ENCODE measurements at places on chromosomes 5 and 9.

- H3K27me3 ChIP-seq = no peaks in the 10 kb centered on the region
- H3K4me3 ChIP-seq = no peak overlapping the region
- DNase-seq = no peak
- no peak overlapping the region for H3K27ac ChIP-seq
- no peaks in the 10 kb centered on the region for H3K4me1 ChIP-seq
Measured at GRCh38 chr5:77569409-77569808, 69.1 kb downstream of the OTP start.

DNA sequence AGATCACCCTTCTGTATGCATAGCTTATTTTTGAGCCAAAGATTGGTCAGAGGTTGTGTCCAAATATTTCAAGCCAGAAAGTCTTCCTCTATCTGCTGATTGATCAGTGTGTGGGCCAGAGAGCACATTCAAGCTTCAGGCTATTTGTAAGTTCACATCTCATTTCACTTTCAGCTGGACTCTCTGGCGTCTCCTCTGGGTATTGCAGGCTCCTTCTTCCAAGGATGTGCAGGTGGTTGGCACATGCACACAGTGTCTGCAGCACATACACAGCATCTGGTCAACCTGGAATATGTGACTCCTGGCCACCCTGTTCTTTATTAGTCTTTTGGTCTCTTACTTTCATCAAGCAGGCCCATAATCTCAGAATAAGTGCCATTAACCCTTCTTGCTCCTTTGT is 516.1 kb downstream of the ANXA1 start:
- H3K4me1 ChIP-seq = no peaks in the 10 kb centered on the region
- no peak overlapping the region for H3K27ac ChIP-seq
- H3K4me3 ChIP-seq = no peak overlapping the region

- no peak overlapping the region for H3K27ac ChIP-seq
- H3K4me1 ChIP-seq = no peaks in the 10 kb centered on the region
- no peaks in the 10 kb centered on the region for H3K36me3 ChIP-seq
- no peaks in the 10 kb centered on the region for H3K27me3 ChIP-seq
- H3K4me3 ChIP-seq = no peak overlapping the region
Measured at GRCh38 chr5:180139731-180140055, 68.1 kb upstream of the RNF130 start.

GRCh38 chr5:181163487-181164075 is 16.2 kb downstream of the OR2V2 start:
- no peak overlapping the region for H3K27ac ChIP-seq
- no peak overlapping the region for H3K4me3 ChIP-seq
- no peak for DNase-seq
- H3K4me1 ChIP-seq = peaks cover 12% of the 10 kb centered on the region

GRCh38 chr5:6760686-6761085 is 47.5 kb downstream of the TENT4A start:
- H3K4me3 ChIP-seq = no peak overlapping the region
- H3K36me3 ChIP-seq = peaks cover 12% of the 10 kb centered on the region
- no peaks in the 10 kb centered on the region for H3K4me1 ChIP-seq
- no peak for DNase-seq

DNA sequence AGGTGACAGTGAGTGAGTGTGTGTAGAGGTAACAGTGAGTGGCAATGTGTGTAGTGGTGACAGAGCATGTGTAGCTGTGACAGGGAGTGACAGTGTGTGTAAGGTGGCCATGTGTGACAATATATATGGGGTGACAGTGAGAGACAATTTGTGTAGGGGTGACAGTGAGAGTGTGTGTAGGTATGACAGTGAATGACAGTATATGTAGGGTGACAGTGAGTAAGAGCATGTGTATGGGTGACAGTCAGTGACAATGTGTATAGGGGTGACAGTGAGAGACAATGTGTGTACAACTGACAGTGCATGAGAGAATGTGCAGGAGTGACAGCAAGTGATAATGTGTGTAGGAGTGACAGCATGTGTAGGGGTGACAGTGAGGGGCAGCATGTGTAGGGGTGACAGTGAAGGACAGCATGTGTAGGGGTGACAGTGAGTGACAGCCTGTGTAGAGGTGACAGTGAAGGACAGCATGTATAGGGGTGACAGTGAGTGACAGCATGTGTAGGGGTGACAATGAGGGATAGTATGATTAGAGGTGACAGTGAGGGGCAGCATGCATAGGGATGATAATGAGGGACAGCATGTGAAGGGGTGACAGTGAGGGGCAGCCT is 10.1 kb upstream of the GAPT start:
- peaks cover 3% of the 10 kb centered on the region for H3K27me3 ChIP-seq
- DNase-seq = no peak
- no peaks in the 10 kb centered on the region for H3K4me1 ChIP-seq
- no peak overlapping the region for H3K4me3 ChIP-seq
- H3K27ac ChIP-seq = no peak overlapping the region

DNA sequence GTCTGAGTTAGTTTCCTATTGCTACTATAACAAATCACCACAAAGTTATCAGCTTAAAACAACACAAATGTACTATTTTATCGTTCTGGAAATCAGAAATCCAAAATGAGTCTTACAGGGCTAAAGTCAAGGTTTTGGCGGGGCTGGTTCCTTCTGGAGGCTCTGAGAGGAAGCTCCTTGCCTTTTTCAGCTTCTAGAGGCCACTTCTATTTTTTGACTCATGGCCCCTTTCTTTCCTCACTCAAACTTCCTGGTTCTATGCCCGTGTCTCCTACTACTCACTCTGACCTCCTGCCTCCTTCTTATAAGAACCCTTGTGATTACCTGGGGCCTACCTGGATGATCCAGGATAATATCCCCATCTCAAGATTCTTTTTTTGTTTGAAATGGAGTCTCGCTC is 48.2 kb downstream of the GABBR2 start:
- no peak overlapping the region for H3K27ac ChIP-seq
- H3K4me1 ChIP-seq = no peaks in the 10 kb centered on the region

GRCh38 chr9:8262625-8263622 is 463.3 kb upstream of the DMAC1 start:
- DNase-seq = no peak
- no peaks in the 10 kb centered on the region for H3K36me3 ChIP-seq
- no peaks in the 10 kb centered on the region for H3K27me3 ChIP-seq
- H3K4me3 ChIP-seq = no peak overlapping the region
- H3K27ac ChIP-seq = no peak overlapping the region

GRCh38 chr5:187042-187431 is 4.3 kb upstream of the LRRC14B start:
- H3K36me3 ChIP-seq = no peaks in the 10 kb centered on the region
- peaks cover 3% of the 10 kb centered on the region for H3K4me1 ChIP-seq
- no peaks in the 10 kb centered on the region for H3K27me3 ChIP-seq
- DNase-seq = no peak
- no peak overlapping the region for H3K4me3 ChIP-seq
- no peak overlapping the region for H3K27ac ChIP-seq

DNA sequence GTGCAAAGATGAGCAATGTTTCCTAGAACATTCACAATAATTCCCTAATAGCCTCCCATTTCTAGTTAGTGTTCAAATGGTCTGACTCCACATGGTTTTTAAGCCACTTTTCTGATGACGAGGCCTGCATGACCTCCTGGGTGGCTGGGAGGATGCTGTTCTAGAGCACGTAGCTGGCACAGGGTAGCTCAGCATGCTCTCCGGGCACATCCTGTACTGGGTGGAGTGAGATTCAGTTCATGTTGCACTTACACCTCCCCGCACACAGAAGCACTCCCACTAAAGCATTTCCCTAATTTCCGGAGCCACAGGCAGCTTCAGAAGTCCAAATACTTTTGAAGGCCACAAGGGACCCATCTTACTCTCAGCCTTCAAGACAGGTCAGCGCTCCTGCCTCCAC is 159.8 kb upstream of the LHFPL2 start:
- no peak for DNase-seq
- H3K27ac ChIP-seq = no peak overlapping the region
- H3K4me3 ChIP-seq = no peak overlapping the region
- no peaks in the 10 kb centered on the region for H3K27me3 ChIP-seq

DNA sequence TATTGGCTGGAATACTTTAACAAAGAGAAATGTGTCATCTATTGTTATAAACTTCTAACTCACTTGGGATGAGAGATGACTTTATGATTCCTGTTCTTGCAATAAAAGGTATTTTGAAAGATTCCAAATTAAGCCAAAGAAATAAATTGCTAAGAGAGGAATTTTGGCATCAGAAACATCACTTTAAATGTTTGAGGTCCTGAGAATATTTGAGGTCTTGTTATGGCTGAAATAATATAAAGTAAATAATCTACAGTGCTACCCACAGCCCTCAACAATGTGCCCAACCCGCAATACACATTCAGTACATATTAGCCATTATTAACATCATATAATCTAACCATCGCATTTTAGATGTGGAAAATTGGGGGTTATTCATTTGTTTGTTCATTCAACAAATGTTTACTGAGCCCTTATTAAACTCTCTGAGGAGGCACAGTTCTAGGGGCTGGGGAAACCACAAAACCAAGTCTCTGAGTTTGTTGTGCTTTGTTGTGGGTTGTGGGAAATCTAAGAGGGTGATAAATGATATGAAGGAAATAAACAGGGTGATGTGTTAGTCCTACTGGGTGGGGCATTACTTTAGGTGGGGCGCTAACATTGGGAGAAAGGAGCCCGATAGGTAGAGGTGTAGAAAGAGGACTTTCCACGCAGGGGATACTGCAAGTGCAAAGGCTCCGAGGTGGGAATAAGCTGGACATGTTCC is 135.2 kb upstream of the CLINT1 start:
- peak; percentile 18 for DNase-seq
- H3K27ac ChIP-seq = no peak overlapping the region
- peaks cover 15% of the 10 kb centered on the region for H3K4me1 ChIP-seq
- H3K36me3 ChIP-seq = no peaks in the 10 kb centered on the region
- H3K27me3 ChIP-seq = peaks cover 3% of the 10 kb centered on the region

- no peaks in the 10 kb centered on the region for H3K4me1 ChIP-seq
- no peaks in the 10 kb centered on the region for H3K36me3 ChIP-seq
- DNase-seq = no peak
- no peaks in the 10 kb centered on the region for H3K27me3 ChIP-seq
Measured at GRCh38 chr5:34789021-34789531, 49.9 kb upstream of the TTC23L start.

GRCh38 chr5:68499987-68500386 is 284.4 kb downstream of the PIK3R1 start:
- H3K27me3 ChIP-seq = no peaks in the 10 kb centered on the region
- no peaks in the 10 kb centered on the region for H3K36me3 ChIP-seq
- H3K4me1 ChIP-seq = no peaks in the 10 kb centered on the region
- no peak overlapping the region for H3K27ac ChIP-seq

DNA sequence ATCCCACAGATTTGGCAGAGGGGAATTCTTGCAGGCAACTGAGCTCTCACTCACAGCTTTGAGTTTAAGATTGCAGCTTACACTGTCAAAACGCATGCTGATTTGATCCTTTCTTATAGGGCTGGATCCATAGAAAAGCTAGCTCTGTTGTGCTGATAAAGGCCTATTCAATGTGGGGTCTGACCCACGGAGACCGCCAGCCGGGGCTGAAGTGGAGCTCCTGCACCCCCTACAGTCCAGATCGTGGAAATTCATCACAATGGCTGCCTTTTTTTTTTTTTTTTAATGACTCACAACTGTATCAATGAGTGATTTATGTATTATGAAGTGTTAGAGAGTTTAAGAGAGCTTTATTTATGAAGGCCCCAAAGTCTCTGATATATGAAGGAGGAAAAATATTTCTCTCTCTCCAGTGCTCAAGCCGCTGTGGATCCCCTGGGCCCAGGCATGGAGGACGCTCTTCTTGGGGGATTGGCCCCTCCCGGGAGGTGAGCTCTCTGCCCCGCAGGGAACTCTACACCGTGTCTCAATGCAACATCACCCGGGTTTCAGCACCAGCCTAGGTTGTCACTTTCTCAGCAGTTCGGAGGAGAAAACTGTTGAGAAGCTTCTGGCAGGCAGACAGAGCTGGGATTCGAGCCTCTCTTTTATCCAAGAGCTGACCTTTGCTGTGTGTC is 700.2 kb downstream of the IRX1 start:
- H3K27me3 ChIP-seq = no peaks in the 10 kb centered on the region
- no peaks in the 10 kb centered on the region for H3K36me3 ChIP-seq
- DNase-seq = no peak
- no peak overlapping the region for H3K4me3 ChIP-seq
- no peaks in the 10 kb centered on the region for H3K4me1 ChIP-seq
- H3K27ac ChIP-seq = no peak overlapping the region

DNA sequence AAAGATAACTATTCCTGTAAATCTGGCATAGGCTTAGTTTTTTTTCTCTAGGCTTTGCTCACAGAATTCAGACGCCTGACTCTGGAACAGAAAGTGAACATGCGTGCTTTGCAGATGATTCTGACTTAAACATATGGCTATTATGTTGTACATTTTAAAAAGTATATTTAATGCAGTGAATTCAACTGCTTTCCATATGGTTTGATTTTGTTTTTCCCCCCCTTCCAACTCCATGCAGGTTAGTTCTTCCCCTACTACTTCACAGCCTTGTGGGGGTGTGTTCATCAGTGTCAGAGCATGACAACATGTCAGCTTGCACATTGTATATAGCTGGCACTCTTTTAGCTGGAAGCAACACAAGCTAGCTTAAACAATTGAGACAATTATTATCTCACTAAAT is 226.8 kb downstream of the TMEM167A start:
- H3K4me3 ChIP-seq = no peak overlapping the region
- no peaks in the 10 kb centered on the region for H3K4me1 ChIP-seq
- no peak overlapping the region for H3K27ac ChIP-seq
- no peaks in the 10 kb centered on the region for H3K27me3 ChIP-seq

DNA sequence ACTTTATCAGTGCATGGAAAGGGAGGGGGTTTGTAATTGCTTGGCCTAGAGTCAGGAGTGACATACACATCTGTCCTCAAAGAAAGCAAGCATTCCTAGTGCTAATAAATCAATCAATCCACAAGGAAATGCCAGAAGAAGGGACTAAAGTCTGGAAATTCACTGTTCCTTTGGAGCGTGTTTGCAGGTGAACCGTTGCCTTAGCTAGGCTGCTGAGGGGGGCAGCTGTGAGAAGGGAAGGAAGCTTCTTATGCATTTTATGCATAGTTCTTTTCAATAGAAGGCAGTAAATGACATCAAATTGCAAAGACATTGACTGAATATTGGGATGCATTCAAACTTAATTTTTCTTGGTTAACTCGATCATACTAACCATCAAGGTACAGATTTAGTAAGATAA is 1092.5 kb upstream of the SEMA6A start:
- H3K27ac ChIP-seq = no peak overlapping the region
- H3K4me3 ChIP-seq = no peak overlapping the region
- no peak for DNase-seq
- no peaks in the 10 kb centered on the region for H3K4me1 ChIP-seq
- no peaks in the 10 kb centered on the region for H3K27me3 ChIP-seq

- H3K36me3 ChIP-seq = peaks cover 95% of the 10 kb centered on the region
- H3K4me3 ChIP-seq = no peak overlapping the region
- DNase-seq = no peak
- no peaks in the 10 kb centered on the region for H3K4me1 ChIP-seq
- no peaks in the 10 kb centered on the region for H3K27me3 ChIP-seq
Measured at GRCh38 chr5:177334781-177335700, 16.4 kb downstream of the LMAN2 start.

DNA sequence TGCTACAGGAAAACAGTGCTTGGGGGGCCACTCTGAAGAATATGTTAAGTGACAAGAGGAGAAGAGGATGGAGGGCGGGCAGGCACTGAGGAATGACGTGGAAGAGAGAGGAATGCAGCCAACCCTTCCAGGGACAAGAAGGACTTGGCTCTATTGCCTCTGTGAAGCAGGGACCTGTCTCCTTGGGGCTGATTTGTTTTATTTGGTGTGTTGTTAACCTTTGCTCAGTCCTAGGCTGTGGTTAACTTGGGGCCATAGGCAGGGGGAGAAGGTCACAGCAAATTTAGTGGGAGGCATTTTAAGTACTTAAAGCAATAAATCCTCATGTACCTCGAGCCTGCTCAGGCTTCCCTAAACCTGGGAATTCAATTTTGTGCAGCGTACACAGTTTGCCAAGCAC is 39.9 kb downstream of the KIF4B start:
- H3K36me3 ChIP-seq = no peaks in the 10 kb centered on the region
- no peak for DNase-seq
- H3K27ac ChIP-seq = no peak overlapping the region
- H3K4me3 ChIP-seq = no peak overlapping the region
- H3K4me1 ChIP-seq = no peaks in the 10 kb centered on the region
- H3K27me3 ChIP-seq = no peaks in the 10 kb centered on the region

All from effector memory CD4-positive, alpha-beta T cell (primary cell).